ENCODE measurements at places on chromosomes 2 and 18.

- no peak for DNase-seq
Measured at GRCh38 chr2:234293973-234294372, 202.9 kb downstream of the ARL4C start.

- no peak for DNase-seq
Measured at GRCh38 chr2:21245565-21245964, 121.8 kb downstream of the TDRD15 start.

DNA sequence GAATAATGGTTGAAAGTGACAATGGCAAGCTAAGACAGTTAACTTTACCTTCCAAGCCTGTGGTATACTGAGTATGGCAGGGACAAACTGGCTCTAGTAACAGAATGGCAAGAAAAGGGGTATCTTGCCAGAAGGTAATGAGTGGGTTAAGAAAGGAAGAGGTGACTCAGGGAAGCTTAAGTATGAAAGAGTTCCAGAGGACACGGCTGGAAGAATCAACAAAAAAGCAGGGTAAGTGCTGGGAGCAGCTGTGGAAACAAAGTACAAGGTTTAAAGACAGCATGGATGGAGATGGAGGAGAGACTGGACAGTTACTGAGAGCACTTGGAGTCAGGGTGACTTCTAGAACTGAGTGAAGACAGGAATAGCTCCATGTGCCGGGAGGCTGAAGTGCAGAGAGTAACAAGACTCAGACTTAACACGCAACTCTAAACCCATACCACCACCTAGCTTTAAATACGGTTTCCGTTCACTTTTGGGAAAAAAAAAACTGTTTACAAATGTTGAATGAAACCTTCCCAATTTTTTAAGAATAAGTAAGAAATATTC lies 69.0 kb downstream of the REV1 start:
- DNase-seq, result no peak

GRCh38 chr2:106816974-106817373 lies 69.0 kb downstream of the ST6GAL2 start:
- DNase-seq, result no peak

GRCh38 chr18:79567481-79568147 lies 112.0 kb upstream of the CTDP1 start:
- no peak for DNase-seq

- no peak for DNase-seq
Measured at GRCh38 chr2:238845583-238846377, 2.1 kb upstream of the TWIST2 start.

DNA sequence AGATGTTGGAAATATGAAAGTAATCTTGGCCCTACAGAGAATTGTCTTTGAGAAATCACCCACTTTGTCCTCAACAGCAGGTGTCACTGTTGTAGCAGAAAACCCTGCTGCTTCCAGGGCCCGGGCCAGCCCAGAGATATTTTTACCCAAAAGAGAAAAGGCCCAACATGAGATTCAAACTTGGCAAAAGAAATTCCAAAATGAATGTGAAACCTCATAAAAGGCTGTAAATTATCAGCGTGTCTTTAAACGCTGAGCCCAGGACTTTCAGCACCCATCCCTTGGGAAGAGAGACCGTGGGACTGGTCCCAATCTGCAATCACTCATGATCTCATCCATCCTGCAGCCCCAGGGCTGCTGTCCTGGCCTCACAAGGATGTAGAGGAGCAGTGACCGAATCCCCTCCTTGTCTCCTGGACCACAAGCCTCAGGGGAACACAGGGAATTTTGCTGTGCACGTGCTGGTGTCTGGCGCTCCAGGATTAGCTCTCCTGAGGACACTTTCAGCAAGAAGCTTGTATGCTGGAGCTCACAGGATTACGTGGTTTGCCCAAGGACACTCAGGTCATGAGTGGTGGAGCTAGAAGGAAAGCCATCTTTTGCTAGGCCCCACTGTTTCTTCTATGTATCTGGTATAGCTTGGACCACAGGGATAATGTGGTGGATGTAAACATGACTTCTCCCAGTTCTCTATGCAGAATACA lies 202.1 kb downstream of the RNF144A start:
- DNase-seq, result no peak

GRCh38 chr2:132550946-132551345 lies 119.1 kb downstream of the LYPD1 start:
- DNase-seq, result no peak

DNA sequence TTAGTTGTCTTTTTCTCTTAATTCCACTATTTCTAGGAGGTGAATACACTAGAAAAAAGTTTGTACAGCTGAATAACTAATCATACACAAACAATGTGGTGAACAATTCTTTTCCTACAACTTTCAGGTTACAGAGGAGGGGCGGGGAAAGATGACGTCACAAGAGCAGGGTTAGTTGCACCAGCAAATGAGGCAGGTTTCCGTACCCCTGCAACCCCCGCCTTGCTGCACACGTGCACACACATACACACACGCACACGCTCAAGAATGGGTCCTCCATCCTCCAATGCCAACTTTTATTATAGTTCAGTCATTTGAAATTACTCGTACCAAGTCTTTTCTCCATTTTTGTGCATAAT lies 122.8 kb downstream of the ARL4C start:
- no peak for DNase-seq

GRCh38 chr18:25231327-25231691 lies 120.7 kb downstream of the ZNF521 start:
- no peak for DNase-seq

GRCh38 chr2:28674713-28675068 lies 76.9 kb upstream of the PPP1CB start:
- no peak for DNase-seq

DNA sequence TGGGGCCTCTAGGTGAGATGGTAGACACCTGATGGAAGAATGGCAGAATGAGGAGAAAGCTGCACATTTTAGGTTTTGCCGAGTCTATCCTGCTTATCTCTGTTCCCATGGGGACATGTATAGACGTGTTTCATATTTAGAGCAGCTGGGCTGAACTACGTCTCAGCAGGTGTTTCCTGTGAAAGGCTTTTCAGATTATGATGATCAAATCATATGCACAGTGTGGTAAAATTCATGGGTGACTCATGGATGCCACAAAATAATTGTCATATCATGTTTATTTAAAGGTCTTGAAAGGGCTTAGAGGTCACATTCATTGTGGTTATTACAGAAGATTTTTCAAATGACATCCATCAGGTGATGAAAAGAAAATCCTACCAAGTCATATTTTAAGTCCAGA lies 90.5 kb downstream of the ICOS start:
- DNase-seq, result no peak

- DNase-seq, result no peak
Measured at GRCh38 chr2:27965841-27966240, 75.3 kb downstream of the BABAM2 start.

DNA sequence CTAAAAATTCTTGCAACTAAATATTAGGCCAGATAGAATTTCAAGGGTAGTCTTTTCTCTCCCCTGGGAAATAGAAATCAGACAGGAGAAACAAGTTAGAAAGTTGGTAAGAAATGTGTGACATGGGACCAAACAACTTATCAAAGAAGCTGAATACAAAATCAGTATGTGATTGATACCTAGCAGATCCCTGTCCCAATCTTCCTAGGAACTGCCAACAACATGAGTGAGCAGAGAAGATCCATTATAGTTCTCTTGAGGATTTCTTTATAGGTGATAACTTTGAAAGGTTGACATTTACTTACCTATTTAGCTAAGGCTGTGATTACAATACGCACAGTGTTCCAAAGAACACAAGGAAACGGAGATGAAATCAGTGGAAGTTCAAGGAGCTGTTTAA lies 162.4 kb downstream of the DLGAP1 start:
- DNase-seq, result no peak

DNA sequence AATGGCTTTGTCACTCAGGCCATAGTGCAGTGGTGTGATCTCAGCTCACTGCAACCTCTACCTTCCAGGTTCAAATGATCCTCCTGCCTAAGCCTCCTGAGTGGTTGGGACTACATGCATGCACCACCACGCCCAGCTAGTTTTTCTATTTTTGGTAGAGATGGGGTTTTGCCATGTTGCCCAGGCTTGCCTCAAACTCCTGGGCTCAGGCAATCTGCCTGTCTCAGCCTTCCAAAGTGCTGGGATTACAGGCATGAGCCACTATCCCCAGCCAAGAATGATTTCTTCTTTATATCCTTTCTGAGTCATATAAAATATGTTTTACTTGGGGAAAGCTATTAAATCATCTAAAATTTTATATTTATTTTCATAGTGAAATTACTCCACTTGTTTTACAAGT lies 61.3 kb downstream of the CYBRD1 start:
- no peak for DNase-seq

- DNase-seq, result no peak
Measured at GRCh38 chr2:236776695-236777251, 207.1 kb downstream of the ACKR3 start.

- no peak for DNase-seq
Measured at GRCh38 chr2:235719146-235719942, 225.5 kb downstream of the AGAP1 start.

DNA sequence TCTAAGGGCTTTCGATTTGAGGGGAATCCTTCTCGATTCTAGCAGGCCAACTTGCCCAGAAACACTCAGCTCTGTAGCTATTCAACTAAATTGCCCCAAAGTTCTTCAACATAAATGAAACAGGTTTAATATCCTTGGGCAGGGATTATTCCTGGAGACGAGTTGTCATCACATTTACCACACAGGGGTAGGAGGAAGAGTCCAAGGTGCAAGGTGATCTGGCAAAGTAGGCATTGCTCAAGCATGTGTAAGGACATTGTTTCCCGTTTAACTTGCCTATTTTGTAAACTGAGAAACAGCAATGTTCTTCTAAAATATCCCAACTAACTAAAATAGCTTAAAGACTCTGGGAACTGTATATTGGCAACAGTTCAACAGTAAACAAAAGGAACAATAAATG lies 814.3 kb downstream of the BCL11A start:
- DNase-seq, result no peak

- DNase-seq, result peak; percentile 77
Measured at GRCh38 chr2:152718076-152718908, at the start of gene ARL6IP6. ARL6IP6 (plus strand) TSS chr2:152718620; CDS start chr2:152718625, 5 bp downstream.

DNA sequence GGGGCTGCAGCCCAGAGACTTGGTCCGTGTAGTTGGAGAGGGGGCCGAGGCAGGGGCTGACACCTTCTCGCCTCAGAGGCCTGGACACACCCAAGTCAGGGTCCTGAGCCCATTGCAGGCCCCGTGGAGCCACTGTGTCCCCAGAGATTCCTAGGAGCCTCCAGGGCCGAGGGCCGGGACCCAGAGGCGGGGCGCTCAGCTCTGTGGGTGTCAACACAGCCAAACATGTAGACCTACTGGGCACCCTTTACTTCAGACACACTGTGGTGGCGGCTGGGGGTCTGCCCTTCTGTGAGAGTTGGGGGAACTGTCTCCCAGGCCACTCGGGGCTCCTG lies 459 bp upstream of the ESPNL start:
- DNase-seq, result no peak

DNA sequence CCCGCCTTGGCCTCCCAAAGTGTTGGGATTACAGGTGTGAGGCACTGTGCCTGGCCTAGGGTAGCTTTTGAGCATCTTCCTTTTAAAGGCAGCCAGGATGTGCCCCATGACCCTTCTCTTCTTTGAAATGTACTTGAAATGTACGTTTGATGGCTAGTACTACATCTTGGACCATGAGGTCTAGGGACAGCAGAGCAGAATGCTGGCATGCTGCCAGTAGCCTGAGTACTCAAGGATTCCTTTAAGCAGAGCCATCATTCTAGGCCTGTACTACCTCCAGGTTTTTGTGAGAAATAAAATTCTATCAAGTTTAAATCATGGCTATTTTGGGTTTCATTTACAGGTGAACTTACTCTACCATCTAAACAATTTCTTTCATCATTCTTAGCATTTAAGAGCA lies 2.9 kb upstream of the EML6 start:
- DNase-seq, result no peak

- no peak for DNase-seq
Measured at GRCh38 chr2:60549238-60549927, 4.1 kb downstream of the BCL11A start.
